ENCODE measurements at places on chromosomes 3 and 15.

DNA sequence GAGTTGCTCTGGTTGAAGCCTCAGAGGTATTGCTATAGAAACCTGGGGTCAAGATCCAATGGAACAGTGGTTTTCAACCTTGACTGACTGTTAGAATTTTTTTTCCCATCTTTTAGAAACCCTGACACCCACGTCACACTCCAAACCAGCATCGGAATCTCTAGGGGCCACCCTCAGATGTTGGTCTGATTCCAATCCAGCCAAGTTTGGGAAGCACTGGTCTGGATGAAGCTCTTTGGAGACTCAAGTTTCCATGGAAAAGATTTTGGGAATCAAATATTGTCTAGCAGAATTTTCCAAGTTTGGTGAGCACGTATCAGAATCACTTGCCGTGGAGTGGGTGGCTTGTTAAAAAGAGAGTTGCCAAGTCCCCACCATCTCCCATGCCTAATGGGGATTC, 103.8 kb downstream of the THSD4 start:
- DNase-seq, result no peak

DNA sequence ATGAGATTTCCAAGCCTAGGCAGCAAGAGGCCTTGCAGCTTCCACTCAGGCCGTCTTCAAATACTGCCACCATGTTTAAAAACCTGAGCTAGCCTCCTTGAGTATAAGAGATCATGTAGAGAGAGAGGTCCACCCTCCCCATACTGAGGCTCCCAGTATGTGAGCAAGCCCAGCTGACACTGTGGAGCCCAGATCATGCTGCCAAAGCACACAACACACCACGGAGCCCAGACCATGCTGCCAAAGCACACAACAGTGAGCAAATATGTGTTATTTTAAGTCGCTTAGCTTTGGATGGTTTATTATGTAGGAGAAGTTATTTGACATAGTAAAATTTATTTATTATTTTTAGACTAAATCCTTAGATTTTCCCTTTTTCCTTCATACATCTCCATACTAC, 333.7 kb downstream of the CTNNB1 start:
- DNase-seq, result no peak

- no peak for DNase-seq
Observed at GRCh38 chr3:29668728-29669127, 387.9 kb downstream of the RBMS3 start.

- no peak for DNase-seq
Observed at GRCh38 chr3:53795789-53796560, 50.2 kb downstream of the CHDH start.

- DNase-seq, result no peak
Observed at GRCh38 chr3:55204417-55204816, 276.6 kb upstream of the LRTM1 start.

DNA sequence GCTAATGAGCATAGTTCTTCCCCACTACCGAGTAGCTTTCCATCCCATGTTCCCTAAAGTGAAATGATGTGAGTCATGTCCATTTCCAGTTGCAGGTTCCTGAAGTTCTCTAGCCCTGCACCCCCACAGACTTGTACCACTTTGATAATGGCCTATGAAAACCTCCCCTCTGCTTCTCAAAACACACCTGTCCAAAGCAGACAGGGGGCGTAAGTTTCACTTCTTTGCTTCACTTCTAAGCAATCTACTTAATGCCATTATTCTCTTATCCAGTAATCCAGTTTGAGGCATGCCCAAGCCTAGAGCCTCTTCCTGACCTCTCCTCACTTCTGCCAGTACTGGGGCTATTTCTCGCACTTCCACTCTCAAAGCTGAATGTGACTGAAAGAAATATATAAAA, 305.1 kb downstream of the IGSF11 start:
- DNase-seq, result no peak

- DNase-seq, result no peak
Observed at GRCh38 chr3:38005076-38006020, 14.8 kb downstream of the VILL start.

DNA sequence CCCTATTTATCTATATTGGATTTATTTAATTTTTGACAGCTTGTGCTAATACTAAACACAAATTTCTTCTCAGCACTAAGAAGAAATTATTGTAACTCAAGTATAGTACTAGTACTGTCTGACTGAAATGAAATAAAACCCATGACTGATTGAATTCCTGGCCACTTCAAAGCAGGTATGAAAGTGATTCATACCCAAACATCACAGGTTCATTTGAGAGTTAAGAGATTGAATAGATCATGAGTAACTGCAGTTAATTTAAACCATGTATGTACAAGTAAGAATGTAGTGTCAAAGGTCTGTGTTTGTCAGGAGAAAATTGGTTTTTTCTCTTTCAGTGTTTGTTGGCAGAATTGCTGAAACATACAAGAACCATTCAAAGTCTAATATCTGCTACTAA, 332.0 kb upstream of the GRM7 start:
- no peak for DNase-seq

GRCh38 chr3:78183906-78184599, 1144.2 kb downstream of the ROBO2 start:
- no peak for DNase-seq

- no peak for DNase-seq
Observed at GRCh38 chr3:153752405-153753027, 368.7 kb upstream of the ARHGEF26 start.

Data from NCI-H1417 treated with DMSO at 0.1 percent for 48 hours (cell line).